ENCODE measurements at places on chromosomes 3 and 15. TPM values are rescaled to one million over a fixed set of nuclear protein-coding genes. Genes with fewer than 3 reads are reported as not detected.

DNA sequence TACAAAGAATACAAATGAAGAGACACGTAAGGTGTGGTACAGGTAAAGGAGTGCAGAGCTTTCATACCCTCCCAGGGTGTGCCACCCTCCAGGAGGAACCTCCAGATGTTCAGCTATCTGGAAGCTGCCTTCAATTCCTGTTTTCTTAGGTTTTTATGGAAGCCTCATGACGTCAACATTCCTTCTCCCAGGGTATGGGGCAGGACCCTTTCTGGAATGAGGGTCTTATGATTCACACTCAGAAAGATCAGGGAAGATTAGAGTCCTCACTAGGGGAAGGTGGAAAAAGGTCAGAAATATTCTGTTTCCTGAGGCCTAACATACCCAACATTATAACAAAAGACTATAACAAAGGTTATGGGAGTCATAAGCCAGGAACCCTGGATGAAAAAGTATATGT, 99.8 kb upstream of the PLCL2 start:
- no peak for DNase-seq

DNA sequence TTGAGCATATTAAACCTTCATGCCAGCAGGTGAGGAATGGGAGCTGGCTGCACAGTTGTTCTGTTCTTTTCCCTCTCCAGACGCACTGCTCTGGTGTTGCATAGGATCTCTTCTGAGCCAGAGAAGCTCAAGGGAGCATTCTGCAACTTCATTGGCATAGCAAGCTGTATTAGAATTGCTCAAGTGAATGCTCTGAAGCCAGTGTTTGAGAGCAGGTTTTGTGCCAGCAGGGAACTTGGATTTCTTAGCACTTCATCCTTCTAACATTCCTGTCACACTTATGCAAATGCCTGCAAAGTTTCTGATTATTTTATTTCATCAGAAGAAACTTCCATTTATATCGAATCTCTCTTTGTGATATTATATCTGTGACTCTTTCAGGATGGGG, 366.6 kb downstream of the AGBL1 start:
- DNase-seq: no peak

GRCh38 chr15:85430406-85431204, 50.2 kb downstream of the AKAP13 start:
- DNase-seq: no peak

DNA sequence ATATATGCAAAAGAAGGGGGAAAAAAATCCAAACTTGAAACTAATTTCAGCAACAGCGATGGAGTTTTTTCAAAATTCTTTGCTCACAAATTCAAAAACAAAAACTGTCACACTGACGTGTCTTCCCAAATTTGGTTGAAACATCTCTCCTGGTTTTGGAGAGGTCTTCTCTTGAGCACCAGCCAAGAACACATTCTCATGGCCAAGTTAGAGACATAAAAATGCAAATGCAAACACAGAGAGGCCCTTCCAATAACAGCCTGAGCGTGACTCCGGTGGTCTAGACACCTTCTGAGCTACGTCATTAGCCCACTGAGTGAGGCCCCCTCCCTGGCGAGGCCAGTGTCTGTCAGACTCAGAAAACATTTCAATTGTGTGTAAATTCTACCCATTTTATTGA, 436.0 kb upstream of the PROK2 start:
- no peak for DNase-seq

DNA sequence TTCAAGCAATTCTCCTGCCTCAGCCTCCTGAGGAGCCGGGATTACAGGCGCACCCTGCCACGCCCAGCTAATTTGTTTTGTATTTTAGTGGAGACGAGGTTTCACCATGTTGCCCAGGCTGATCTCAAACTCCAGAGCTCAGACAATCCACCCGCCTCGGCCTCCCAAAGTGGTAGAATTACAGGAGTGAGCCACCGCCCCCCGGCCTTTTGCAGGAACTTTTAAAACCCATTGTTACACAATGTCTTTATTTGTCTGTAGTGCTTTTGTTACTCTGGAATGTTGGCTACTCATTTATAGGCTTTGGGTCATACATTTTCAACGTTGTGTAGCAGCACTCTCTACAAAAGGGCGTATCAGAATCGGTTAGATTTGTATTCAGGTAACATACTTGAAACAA, 499.1 kb downstream of the ROBO2 start:
- no peak for DNase-seq

- peak; percentile 5 for DNase-seq
Measured at GRCh38 chr15:28271697-28272260, 50.2 kb downstream of the HERC2 start.

GRCh38 chr3:159668990-159669476, 319.6 kb upstream of the IL12A start:
- peak; percentile 70 for DNase-seq

DNA sequence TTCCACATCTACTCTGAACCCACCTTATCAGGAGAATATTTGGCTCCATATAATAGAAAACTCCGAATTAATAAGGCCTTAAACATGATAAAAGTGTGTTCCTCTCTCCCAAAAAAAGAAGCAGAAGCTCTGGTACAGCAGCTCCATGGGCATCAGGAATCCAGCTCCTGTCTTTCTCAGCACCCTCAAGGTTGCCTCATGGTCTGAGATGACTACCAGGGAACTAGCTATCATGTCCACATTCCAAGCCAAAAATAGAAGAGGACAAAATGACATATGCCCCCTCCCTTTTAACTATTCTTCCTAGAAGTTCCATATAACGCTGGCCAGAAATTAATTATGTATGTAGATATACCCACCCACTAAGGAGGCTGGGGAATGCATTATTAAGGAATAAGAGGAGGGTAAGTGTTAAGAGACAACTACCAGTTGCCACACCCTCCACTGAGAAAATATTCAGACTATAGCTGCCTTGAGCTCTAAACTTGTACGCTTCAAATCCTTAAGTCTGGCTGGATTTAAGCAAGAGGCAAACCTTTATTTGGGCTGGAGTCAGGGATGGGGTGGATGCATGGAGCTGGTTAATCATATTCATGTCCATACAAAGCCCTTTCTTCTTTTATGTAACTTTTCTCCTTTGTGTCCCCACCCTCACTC, 35.8 kb upstream of the CTDSPL start:
- DNase-seq: no peak

GRCh38 chr15:62644889-62645742, 397.4 kb upstream of the TPM1 start:
- DNase-seq: no peak

DNA sequence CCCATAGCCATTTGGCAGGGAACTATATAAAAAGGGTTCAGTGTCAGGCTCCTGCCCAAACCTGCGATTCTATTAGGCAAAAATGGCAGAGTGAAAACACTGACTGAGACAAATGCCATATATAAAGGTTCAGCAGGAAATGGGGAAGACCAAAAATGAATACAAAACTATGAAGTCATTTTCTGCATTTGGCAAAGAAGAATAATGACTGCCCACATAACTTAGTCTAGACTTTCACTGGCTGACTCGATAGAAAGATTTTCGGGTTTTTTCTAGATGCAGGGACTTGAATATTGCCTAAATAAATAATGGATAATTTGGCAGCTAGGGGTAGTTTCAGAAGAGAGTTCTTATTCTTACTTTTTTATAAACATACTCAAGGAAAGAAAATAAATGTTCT, 178.0 kb downstream of the TPRG1 start:
- no peak for DNase-seq

GRCh38 chr15:33341953-33342352, 31.2 kb downstream of the RYR3 start:
- no peak for DNase-seq

DNA sequence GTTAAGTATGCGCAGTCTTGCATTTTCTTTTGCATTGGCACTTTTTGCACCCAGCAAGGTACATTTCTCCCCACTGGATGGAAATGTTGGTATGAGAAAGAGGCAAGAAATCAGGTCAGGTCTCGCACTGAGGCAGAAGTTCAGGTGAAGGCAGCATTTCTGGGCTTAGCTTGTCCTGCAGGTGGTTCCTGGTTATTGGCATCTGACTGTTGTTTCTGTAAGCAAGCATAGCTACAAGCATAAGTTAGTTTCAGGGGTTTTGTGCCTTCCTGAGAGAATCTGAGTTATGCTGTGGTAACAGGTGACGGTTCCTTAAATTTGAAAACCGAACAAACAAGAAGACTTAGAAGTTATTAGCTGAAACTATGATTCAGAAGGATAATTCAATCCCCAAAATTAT, 139.4 kb upstream of the GRM7 start:
- no peak for DNase-seq

GRCh38 chr3:194686816-194687637, 1.3 kb downstream of the FAM43A start:
- no peak for DNase-seq

DNA sequence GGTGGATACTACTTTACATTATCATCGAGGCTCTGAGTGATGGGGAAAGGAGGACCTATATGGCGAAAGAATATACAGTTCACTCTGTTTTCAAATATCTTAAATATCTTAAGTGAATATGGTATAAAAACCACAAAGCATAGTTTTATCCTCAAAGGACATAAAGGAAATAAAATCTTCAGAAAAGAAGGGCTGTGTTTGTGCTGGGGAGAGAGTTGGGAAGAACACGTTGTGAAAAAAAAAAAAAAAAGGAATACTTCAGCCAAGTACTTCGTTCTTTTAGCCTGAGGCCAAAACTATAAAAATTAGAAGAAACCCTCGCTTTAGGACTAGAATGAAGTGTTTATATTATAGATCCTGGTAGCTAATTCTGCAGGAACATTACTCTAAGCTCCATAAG, 10.2 kb upstream of the TMEM212 start:
- no peak for DNase-seq

- no peak for DNase-seq
Measured at GRCh38 chr3:146262371-146263110, 11.6 kb upstream of the PLSCR4 start.

DNA sequence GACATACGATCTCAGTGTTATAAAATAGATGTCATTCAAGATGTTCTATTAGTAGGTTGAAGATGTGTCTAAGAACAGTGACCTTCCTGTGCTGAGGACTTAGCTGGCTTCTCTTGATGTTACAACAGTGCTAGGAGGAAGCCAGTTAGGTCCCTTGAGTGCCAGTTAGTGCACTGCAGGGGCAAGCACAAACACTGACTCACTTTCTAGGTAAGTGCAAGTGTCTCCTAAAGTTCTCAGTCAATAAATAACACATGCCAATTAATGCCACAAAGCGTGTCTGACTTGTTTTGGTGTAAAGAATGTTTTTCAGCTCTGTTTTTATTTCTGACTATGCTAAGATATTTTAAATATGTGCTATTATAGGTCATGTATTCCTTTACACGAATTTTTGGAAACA, 211.8 kb downstream of the NAALADL2 start:
- DNase-seq: no peak

DNA sequence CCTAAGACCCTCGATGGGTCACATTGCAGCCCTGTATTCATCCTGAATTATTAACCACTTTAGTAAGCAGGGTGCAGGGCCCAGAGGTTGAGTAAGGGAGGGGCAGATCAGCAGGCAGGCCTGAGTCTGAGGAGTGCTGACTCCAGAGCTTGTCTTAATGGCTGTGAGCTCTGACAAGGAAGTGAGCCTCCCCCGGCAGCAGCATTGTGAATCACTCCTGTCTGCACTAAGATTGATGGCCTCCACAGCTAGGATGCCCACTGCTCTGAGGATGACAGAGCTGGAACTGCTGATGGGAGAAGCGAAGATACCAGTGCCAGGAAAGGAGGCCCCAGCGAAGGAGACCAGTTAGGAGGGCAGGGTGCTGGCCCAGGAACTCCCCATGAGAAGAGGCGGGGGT, 46.5 kb upstream of the CCDC174 start:
- peak; percentile 54 for DNase-seq

- DNase-seq: no peak
Measured at GRCh38 chr3:12940854-12941253, 99.5 kb upstream of the RPL32 start.

- no peak for DNase-seq
Measured at GRCh38 chr3:30686176-30686575, 79.8 kb downstream of the TGFBR2 start.

- no peak for DNase-seq
Measured at GRCh38 chr3:115517457-115518050, 105.8 kb upstream of the GAP43 start.

DNA sequence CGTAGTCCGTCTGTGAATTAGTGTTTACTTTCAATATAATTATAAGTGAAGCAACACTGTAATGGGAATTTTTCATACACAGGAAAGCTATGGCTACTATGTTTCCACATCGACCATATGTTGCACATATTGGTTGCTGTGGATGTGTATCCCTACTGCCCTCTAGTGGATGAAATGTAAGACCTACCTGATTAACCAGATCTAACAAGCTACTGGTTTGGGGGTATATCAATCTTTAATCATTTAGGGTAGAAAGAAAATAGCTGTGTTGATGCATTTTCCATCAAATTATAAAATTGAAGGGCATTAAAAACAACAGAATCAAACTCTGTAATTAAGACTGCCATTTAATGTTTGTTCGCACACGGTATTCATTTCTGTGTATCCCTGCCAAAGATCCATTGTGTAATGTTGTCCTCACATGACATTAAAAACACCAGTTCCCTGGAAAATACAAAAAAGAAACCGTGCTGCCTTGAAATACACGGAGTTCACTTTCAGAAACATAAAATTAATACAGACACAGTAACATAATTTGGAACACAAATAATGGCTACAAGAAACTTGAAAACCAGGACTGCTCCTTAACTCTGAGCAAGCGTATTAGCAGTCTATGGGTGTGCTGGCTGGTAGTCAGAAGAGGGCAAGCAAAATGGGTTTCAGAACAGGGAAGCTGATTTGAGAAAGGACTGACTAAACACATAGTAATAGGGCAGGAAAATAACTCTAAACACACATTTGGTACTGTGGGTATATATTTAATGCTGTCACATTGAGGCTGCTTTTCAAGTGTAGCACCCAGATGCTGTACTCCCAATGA, 125.1 kb downstream of the TIGIT start:
- DNase-seq: peak; percentile 45

DNA sequence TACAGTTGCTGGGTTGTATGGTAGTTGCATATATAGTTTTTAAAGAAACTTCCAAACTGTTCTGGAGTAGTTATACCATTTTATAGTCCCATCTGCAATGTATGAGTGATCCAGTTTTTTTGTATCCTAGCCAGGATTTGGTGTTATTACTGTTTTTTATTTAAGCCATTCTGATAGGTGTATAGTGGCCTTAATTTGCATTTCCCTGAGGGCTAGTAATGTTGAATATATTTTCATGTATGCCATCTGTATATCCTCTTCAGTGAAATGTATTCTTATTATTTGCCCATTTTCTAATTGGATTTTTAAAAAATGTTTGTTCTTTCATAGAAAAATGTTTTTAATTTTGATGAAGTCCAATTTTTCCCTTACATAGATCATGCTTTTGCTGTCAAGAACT, 29.2 kb downstream of the PXK start:
- DNase-seq: no peak

EPHB1 gene
- total RNA-seq: 10.8 TPM

SPG11 gene
- total RNA-seq: 63.3 TPM

GPR149 gene
- not detected for total RNA-seq

GRIP2 gene
- not detected for total RNA-seq

CALML4 gene
- 2.4 TPM for total RNA-seq

CYP19A1 gene
- total RNA-seq: not detected

ATOSA gene
- 10.5 TPM for total RNA-seq

NPAP1 gene
- not detected for total RNA-seq

SEMA3B gene
- 17.9 TPM for total RNA-seq

UBE2E2 gene
- 67.7 TPM for total RNA-seq

FGF7 gene
- not detected for total RNA-seq

ASB14 gene
- total RNA-seq: not detected

ONECUT1 gene
- not detected for total RNA-seq

SLC24A5 gene
- not detected for total RNA-seq
